8988T (cell line): ENCODE measurements at places on chromosomes 4 and X.

DNA sequence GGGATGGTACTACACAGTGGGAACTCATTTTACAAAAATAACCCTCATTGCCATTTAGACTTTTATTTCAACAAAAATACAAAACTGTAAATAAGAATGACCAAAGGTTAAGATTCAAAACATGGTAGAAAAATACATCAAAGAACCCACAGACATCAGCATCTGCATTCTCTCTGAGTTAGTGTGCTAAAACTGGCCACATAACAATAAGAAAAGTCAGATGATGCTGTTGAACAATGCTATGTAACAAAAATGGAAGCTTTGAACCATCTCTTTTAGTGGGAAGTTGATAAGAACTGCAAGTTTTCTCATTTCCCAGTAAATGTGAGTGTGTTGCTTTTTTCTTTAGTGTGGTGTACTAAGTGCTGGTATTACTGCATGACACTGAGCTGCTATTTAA, 888.4 kb upstream of the EPHA5 start:
- DNase-seq = no peak

- DNase-seq = no peak
Measured at GRCh38 chr4:69239092-69239491, 24.5 kb upstream of the UGT2B11 start.

DNA sequence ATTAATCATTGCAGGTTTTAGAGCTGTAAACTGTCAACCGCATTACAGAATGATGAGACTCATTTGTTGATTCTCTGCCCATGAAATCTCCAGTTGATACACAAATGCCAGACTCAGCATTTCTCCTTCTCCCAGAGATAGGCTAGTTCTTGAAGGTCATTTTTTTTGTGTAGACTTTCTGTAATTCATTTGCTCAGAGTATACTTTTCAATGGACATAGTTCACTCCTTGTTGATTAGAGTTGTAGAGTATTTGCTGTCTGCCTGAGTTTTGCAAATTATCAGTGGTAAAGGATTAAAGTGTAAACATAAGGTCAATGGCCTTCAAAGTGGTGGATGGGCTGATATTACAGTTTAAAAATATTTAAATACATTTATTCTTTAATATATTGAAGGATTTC, 15.2 kb upstream of the ALB start:
- DNase-seq = no peak

DNA sequence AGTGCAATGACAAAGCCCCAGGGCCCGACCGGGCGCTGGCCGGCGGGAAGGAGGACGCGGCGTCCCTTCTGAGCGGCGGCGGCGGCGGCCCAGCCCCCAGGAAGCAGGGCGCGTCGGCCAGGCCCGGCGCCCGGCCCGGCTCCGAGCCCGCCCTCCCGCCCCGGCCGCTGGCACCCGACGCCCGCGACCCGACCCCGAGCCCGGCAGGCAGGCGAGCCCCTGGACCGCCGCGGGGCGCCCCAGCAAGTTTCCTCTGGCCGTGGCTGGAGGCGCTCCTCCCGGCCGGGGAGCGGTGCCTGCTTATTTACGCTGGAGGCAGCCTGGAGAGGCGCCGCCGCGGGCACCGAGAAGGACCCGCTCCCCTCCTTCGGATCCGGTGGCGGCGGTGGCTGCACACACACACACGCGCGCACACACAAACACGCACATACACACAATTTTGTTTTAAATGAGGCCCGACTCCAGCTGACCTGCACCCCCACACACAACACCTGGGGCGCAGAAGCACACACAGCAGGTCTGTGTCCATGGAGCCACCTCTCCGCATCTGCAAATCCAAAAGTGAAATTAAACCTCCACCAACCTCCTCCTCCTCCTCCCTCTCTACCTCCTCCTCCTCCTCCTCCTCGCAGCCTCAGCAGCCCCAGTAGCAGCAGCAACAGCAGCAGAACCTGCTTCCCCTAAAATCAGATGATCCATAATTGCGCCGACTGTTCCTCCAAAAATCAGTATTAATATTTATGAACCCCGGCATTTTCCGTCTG, 669 bp downstream of the IRF2 start:
- DNase-seq = peak; percentile 35

DNA sequence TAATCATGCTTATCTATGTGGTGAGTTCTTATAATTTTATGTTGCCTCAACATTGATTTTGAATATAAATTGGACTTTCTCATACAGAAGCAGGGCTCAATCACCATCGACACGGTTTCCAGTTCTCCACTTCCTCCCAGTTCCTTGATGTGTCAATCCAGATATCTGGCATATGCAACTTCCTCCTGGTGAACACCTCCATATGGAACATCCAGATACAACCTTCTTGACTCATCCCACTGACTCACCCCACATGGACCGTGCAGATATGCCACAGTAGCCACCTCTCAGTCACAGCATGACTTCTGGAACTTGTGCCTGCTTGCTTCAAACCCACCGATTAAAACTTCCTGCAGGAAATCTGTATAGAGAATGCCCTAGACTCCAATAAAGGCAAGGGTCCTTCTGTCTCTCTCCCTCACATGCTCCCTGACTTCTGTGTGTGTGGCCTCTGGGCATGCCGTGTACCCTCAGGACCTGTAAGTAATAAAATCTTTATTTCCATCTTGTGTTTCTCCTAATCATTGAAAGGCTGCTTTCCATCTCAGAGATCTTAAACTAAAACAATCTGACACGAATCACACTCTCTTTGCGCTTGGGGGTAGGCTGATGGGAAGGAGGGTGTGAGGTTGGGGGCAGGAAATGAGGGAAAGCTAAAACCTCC, 67.0 kb downstream of the HTRA3 start:
- DNase-seq = peak; percentile 74

GRCh38 chrX:114268643-114269042, 315.2 kb upstream of the HTR2C start:
- no peak for DNase-seq

DNA sequence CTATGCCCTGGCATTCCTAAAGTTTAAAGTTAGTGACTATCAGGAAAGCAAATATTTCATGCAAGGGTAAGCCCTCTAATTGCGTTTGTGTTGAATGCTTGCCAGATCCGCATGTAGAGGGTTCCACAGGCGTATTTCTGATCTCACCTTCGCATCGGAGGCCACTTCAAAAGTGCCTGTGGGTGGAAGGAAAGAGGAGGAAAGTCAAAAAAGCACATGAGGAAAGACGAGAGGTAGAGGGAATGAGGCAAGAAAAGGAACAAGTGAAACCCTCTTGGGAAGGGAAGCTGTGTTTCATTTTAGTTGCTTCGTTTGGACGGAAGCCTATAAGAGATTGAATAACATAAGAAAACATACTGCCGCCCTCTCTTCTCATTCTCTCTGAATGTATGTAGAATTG, 628.8 kb downstream of the SPRY1 start:
- no peak for DNase-seq

- DNase-seq = no peak
Measured at GRCh38 chrX:39631276-39632229, 466.2 kb downstream of the BCOR start.

GRCh38 chr4:26473893-26474292, 16.4 kb downstream of the CCKAR start:
- no peak for DNase-seq

DNA sequence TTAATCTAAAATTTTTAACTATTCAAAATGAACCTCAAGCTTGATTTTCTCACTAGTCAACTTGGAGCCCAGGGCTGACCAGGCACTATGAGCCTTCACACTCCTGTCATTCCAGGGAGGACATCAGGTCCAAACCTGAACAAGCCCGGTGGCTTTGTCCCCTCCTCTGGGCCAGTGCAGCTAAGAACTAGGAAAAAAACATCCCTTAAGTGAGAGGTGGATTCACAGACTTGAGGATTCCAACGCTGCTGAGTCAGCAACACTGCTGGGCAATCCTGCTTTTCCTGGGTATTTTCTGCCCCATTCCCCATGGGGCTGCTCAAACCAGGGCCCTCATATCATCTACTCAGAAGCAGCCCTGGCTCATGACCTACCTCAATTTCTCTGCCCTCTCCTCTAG, 4.0 kb downstream of the RNF212 start:
- no peak for DNase-seq
